ENCODE measurements at places on chromosomes 2 and 18. TPM values are rescaled to one million over a fixed set of nuclear protein-coding genes. Genes with fewer than 3 reads are reported as not detected.

Gene HOXD10
- 19.6 TPM for total RNA-seq

DNA sequence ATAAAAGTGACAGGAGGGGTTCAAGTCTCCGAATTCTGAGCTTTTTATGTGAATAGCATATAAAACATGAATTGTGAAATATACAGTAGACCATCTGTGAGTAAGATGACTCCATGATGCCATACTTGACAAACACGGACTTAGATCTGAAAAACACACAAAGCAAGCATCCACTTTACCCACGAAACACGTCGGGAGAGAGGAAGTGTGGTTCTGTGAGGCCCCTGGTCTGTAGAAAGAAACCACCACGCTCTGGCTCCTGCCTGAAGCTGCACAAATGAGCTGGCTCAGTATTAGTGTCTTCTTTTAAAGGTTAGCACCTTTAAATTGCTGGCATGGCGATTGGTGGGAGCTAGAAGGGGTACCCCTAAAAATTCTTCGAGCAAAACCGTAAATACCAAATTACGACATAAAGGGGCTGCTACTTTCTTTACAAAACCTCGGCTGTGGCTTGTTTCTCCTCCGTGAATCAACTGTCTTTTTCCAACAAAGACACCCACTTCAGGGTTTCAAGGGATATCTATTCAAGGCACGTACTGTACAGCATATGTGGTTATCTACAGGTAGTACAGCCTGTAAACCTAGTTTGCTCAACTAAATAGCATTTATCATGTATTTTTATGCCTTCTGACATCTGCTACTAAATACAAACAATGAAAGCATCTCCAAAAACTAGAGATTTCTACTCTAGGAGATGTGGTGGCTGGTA is 70.9 kb downstream of the AFF3 start:
- no peak for DNase-seq

Gene SERPINB4
- total RNA-seq: 77.3 TPM

DNA sequence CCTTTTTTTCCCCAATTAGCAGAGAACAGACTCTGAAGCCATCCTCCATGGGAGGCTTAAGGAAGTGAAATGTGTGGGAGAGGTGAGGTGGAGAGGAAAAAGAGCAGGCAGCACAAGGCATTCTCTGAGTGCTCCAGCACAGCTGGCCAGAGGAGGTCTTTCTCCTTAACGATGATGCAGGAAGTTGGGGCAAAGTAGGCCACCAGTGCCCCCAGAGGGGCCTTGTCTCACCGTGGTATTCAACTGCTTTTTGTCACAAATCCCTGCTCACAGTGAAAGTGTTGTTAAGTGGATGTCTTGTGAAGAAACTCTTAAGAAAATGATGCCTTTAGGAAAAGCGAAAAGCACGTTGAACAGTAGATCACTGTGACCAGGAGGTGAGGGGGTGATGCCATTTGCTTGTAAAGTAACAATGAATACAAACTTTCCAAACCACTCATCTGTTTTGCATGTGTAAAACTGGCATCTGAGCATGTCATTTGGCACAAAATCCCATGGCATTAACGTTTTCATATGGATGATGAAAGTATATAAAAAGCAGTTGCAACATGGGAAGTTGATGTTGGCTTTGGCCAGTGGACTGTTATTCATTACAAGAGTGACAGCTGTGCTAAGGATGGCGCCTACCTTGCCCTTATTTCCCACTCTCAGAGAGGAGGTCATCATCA is 49.2 kb upstream of the CDC42EP3 start:
- DNase-seq: no peak

Gene CIDEA
- 2.7 TPM for total RNA-seq

DNA sequence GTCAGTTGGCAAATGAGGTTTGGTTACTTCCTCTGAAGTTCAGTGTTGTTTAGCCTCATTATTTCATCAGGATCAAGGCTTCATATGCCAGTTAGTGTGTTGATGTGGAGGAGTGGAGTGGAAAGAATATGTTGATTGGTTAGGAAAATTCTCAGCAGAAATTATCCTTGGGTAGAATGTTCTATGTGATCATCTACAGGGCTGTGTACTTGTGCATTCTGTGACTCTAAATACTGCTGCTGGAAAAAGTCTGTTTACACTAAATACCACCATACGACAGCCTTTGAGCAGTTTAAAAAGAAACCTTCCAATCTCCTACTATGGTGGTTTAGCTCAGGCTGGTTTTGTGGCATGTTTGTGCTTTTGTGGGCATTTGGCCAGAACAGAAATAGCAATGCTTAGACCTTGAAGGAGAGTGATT is 25.8 kb downstream of the CAB39 start:
- no peak for DNase-seq

DNA sequence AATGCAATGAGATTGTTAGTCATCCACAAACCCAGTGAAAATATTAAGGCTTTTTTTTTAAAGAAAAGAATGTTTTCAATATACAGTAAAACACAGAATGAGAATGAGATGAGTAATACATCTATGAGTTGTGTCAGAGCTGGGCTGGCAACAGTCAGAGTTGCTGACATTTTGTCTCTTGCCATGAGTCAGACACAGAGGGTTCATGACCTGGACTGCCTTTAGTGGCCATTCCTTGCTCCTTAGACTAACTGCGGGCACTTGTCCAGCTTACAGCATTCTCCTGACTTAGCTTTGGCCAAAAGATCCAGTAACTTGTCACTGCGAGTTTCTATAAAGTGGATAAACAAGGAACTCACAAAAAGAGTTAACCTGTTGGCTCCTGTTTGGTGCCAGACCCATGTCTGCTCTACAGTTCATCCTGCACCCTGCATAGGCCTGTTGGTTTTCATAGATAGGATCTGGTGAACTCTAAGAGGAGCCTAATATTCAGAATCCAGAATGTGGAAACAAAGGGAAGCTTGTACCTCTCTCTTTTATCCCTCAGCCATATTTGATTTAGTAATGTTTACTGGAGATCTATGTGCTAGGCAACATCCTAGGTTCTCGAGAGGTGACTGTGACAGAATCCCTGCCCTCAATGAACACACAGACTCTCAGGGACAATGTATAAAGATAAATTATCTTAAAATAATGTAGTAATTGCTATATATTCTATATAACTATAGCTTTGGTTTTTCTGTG is 391.5 kb upstream of the VWC2L start:
- no peak for DNase-seq

- DNase-seq: no peak
Observed at GRCh38 chr2:199446996-199447576, 10.7 kb downstream of the SATB2 start.

GRCh38 chr18:54765636-54766375 is 62.5 kb upstream of the RAB27B start:
- no peak for DNase-seq

Gene FAM168B
- 56.7 TPM for total RNA-seq

DNA sequence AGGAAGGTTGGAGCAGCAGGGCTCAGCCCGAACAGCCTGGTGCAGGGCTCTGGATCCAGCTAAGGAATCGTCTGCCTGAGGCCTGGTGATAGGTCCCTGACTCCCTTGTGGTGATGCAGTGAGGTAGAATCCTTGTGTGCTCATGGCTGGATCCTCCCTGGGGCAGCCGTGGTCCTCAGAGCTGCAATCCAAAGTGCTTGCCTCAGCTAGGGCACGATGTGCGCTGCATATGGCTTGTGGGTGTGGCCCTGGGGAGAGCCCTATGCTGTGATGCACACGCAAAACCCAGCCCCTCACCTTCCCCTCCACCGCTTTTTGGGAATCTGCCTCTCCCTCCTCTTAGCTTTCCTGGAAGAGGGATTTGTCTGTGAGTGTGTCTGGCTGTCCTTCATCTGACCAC is 142.2 kb downstream of the DYSF start:
- no peak for DNase-seq

Gene DYSF
- 10.1 TPM for total RNA-seq

GRCh38 chr2:8122520-8122919 is 559.3 kb upstream of the ID2 start:
- no peak for DNase-seq

DNA sequence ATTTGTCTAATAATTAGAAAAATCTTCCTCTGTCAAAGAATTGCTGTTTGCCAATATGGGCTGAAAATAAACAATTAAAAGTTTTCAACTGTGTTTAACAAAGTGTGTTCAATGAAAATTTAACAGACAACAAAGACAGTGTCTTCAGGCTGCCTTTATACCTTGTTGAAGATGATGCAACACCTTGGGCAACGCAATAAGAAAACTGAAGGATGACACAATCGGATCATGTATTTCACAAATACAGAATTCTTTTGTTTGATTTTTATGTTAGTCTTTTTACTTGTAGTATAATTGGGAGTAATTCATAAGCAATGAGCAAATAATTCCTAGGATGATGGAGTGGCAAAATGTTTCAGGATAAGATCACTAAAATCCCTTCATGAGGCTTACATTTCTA is 27.8 kb downstream of the CHN1 start:
- no peak for DNase-seq

Data from vagina (tissue), 2 donors.